ENCODE measurements at places on chromosomes 5 and 9.
A peak's percentile ranks its signal among the peaks of the same experiment; 100 is the strongest.

DNA sequence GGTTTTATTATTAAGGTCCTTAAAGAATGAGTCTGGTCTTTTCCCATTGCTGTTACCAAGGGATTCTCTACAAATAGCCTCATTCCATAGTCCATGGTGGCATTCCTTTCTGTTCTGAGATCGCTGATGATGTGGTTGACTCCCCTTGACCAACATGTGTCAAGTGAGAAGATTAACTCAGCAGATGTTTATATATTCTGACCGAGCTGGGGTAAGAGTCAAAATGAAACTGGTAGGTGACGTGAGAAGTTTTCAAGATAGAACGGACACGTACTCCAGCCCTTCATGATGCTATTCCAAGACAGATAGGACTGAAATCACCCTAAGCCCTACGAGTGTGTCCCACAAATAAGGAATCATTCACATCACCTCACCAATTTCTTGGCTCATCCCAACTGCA, 155.5 kb upstream of the WWC1 start:
- no peak for DNase-seq

GRCh38 chr9:121450241-121450640, 49.4 kb downstream of the GGTA1 start:
- DNase-seq: no peak

DNA sequence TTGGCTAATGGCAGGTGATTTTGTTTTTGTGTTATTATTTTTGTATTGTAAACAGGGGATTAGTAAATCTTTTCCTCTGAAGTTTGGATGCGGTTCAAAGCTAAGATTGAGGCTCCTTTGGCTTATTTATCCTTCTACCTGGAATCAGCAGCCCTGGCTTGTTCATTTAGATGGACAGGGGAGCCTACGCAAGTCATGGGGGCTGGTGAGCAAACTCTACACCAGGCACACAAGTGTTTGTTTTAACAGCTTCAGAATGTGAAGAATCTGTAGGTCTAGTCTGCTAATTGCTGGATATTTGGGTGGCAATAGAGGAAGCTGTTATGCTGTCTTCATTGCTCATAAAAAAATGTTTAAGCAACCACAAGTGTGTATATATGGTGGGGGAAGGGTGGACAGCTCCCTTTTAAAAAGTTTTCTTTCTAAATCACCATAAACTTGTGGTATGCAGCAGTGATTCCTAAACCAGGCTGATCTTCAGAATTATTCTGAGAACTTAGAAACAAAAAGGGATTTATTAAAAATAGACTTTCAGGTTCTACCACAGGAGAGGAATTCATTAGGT, 20.7 kb downstream of the ZNF462 start:
- DNase-seq: no peak

GRCh38 chr9:115923903-115924668, 229.5 kb upstream of the PAPPA start:
- no peak for DNase-seq

GRCh38 chr9:88236511-88237478, 98.5 kb upstream of the SPATA31C2 start:
- peak; percentile 37 for DNase-seq

All from posterior cingulate gyrus (tissue), 11 donors.